Activated naive CD4-positive, alpha-beta T cell treated with anti-CD3 and anti-CD28 coated beads, Interleukin-2, amount 50 U/mL, for 72 hours (primary cell): ENCODE measurements at places on chromosomes 16 and 17. TPM values are rescaled to one million over a fixed set of nuclear protein-coding genes. Genes with fewer than 3 reads are reported as not detected.

Gene TBC1D3G
- total RNA-seq = not detected

Gene KRTAP3-1
- not detected for total RNA-seq

Gene KRT28
- total RNA-seq = not detected

Gene CENPX
- 62.7 TPM for total RNA-seq

Gene SHCBP1
- 39.8 TPM for total RNA-seq

Gene GCSH
- total RNA-seq = 18.9 TPM

Gene TBC1D3C
- not detected for total RNA-seq

Gene CLEC10A
- total RNA-seq = not detected

Gene C1QTNF1
- not detected for total RNA-seq

Gene KRT15
- not detected for total RNA-seq

Gene NPIPA2
- total RNA-seq = 2.4 TPM

Gene TNP2
- not detected for total RNA-seq

Gene KIF19
- total RNA-seq = not detected

Gene ZMYND15
- total RNA-seq = 0.36 TPM

Gene KRTAP2-2
- not detected for total RNA-seq

Gene TAT
- total RNA-seq = not detected

Gene ITPRIPL2
- total RNA-seq = 1.8 TPM
